ENCODE measurements at places on chromosomes 2 and 18.

- DNase-seq = no peak
Measured at GRCh38 chr18:1483385-1483784, 578.7 kb downstream of the ADCYAP1 start.

GRCh38 chr2:85277416-85278158 lies 50.2 kb downstream of the TGOLN2 start:
- DNase-seq = peak; percentile 86

DNA sequence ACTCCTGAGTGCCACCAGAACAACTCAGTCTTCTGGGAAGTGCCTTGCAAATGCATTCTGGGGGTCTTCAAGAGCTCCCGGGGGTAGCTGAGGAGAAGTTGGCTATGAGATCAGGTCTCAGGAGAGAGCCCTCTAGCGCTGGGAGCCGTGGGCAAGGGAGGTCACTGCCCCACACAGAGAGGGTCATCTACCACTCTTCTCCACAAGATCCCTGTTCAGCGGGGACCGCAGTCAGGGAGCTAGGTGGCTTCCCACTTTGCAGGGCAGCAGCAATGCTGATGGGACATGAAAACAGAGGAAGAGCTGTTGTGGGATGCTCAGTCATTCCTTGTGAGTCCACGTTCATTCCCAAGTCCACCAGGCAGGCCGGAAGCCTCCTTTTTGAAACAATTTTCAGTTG lies 66.6 kb downstream of the ACKR3 start:
- peak; percentile 34 for DNase-seq

DNA sequence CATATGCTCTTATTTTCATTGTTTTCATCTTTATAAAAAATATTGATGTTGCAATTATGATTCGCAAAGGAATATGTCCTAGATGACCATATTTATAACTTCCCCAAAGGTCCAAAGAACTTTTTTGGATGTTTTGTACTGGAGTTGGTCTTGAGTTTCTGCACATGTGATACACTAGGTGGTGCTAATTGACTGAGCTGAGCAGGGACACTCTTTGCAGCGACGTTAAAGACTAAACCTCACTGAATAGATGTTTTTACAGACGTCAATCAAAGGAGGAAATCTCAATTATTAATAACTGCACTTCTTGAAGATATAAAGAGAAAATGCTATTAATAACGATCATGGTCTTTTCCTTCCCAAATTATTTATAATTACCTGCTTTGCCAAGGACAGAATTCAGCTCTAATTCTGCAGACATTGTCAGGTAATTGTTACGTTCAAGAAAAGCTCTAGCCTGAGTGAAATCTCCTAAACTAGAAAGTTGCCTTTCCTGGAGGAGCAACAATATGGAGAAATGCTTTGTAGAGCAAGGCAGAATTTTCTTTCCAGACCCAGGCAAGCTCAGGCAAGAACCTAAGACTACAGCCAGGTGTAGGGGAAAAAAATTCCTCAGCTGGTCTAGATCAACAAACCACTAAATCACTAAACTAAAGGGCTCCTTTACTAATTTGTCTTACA lies 119.3 kb upstream of the RBBP8 start:
- no peak for DNase-seq

- DNase-seq = no peak
Measured at GRCh38 chr18:59821983-59822382, 77.8 kb upstream of the PMAIP1 start.

Measured in left forelimb (tissue), 1 donor.